EL (cell line): ENCODE measurements at places on chromosomes 13 and 19.

GRCh38 chr13:43545317-43545874, 241.4 kb downstream of the ENOX1 start:
- no peak for DNase-seq

DNA sequence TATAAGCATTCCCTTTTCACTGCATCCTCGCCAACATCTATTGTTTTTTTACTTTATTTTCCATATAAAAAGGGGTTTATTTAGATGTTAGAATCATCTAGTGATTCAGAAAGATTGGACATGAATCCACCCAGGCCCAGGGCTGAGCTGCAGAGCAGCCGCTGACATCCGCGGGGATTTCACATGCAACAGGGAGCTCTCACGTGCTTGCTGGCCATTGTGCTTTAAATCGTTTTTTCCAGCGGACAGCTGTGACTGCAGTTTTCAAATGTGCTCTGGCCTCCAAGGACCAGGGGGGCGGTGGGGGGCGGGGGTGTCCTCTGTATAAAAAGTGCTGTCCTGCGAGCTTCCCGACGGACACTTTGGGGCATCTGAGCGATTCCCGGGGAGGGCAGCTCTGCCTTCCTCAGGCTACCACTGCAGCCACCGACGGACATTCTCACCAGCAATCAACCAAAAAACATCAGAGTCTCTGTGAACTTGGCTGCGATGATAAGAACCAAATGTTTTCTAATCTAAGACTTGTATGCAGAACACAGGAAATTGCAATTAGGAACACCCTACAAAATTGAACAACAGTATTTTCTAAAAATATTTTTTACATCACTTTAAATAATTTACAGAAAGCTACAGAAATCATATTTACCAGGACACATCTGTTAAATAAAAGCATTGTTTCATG, 12.6 kb downstream of the RB1 start:
- no peak for DNase-seq

GRCh38 chr13:97408938-97409337, 25.0 kb upstream of the RAP2A start:
- DNase-seq: no peak

GRCh38 chr13:42970824-42971690, 21.0 kb downstream of the EPSTI1 start:
- peak; percentile 78 for DNase-seq

GRCh38 chr13:34031610-34032009, 213.7 kb downstream of the RFC3 start:
- no peak for DNase-seq

GRCh38 chr13:81929988-81930387, 1589.1 kb upstream of the SPRY2 start:
- DNase-seq: peak; percentile 40

GRCh38 chr13:105333416-105333815, 1202.0 kb downstream of the EFNB2 start:
- DNase-seq: peak; percentile 44

DNA sequence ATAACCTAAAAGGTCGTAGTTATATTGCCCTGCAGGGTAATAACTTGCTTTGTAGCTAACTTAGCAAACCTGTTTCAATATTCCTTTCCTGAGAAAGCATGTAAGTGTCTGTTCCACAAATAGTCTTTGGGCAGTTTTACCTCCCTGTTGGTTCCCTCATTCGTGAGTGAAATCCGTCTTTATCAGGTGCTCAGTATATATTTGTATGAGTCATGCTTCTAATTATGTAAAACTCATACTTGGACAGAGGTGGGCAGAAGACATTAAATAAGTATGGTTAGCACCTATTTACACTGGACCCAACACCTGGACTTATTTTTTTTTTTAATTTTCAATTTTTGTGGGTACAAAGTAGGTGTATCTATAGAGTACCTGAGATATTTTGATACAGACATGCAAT, 44.9 kb upstream of the MEDAG start:
- no peak for DNase-seq

- no peak for DNase-seq
These were observed 17.1 kb downstream of the MIER2 start for GRCh38 chr19:327291-328024.

DNA sequence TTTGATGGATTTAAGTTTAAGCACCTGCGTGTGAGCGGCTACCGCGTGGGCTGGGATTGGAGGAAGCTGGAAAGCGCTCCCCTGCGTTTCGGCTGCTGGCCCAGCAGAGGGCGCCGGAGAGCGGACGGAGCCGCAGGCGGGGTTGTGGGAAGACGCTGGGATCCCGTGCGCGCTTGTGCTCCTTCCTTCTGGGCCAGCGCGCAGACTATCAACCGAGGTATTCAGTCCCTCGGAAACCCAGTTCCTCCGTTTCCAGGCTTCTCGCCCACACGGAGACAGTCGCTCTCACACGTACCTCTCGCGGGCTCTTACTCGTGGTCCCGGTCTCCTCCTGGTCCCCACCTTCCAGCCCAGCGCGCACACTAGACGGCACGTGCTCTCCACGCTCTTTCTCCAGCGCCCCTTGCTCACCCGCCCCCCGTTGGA, 28.8 kb downstream of the EPN1 start:
- peak; percentile 12 for DNase-seq

DNA sequence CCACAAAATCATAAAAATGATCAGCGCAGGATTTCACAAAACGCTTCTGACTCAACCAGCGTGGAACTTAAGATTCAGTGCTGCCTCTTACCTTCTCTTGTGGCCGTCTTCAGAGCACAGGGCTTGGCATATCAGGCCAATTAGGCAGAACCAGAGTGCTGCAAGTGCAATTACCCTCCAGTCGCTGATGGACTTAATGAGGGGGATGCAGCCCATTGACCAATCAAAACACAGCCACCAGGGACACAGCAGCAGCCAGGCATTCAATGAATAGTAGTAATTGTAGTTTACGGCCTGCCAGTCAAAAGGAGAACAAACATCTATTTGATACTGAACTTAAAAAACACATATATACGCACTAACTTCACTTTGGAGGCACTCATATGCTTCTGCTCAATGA, 38.2 kb downstream of the TMTC4 start:
- no peak for DNase-seq

DNA sequence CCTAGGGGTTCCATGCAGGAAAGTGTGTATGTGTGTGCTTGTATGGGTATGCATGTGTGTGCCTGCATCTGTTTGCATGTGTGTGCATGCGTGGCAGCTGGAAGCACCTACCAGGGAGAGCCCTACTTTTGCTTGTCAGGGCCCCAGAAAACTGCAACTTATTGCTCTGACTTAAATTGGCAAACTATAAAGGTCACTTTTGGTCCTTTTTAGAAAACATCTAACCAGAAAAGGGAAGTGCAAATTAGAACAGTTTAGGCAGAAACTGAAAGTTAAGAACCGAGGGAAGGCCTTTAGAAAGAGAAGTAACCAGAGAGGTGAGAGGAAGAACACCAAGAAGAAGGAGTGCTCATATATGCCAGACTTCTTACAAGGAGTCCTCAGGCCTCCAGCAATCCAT, 32.5 kb downstream of the DLEU7 start:
- no peak for DNase-seq
